ENCODE measurements at places on chromosomes 13 and 19. TPM values are rescaled to one million over a fixed set of nuclear protein-coding genes. Genes with fewer than 3 reads are reported as not detected.

DNA sequence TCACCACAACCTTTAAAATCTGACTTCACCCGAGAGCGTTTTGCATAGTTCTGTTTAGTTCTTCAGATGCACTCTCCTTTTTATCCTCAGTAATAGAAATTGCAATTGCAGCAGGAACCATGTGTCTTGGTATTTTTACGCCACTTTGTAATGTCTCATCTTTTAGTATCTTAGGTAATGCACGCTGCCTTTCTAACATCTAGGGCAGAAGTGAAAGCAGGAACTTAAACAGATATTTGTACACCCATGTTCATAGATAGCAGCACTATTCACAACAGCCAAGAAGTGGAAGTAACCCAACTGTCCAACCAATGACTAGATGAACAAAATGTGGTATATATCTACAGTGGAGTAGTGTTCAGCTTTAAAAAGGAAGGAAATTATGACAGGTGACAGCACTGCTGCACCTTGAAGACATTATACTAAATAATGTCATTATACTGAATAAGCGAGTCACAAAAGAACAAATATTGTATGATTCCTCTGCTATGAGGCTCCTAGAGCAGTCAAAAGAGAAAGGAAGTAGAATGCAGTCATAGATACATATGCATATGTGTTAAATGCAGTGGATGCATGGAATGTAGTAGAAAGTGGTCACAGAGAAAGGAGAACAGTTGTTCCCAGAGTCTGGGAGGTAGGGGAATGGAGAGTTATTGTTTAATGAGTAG, 105.9 kb upstream of the GJB6 start:
- H3K27me3 ChIP-seq: no peaks in the 10 kb centered on the region
- no peaks in the 10 kb centered on the region for H3K36me3 ChIP-seq
- H3K4me1 ChIP-seq: no peaks in the 10 kb centered on the region
- DNase-seq: no peak
- H3K4me3 ChIP-seq: no peak overlapping the region
- H3K27ac ChIP-seq: no peak overlapping the region

DNA sequence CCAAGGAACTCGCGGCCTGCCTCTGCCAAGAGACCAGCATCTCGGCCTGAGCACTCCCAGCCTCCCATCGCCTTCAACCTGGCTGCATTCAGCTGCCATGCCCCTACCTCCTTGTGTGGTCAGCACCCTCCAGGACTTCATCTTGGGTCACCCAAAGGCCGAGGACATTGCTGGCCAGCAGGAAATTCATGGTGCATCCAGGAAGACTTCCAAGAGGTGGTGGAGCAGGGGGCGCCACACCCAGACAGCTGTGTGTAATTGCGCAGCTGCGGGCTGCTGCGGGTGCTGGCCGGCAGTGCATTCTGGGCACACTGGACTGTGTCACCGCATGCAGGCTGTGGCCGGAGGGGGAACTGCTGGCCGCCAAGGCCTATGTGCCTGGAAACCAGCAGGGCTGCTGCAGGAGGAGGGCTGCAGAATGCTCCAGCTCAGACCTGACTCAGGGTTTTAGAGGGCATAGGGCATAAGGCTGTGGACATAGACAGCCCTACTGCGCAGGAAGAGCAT, 164.3 kb upstream of the TUBA3C start:
- H3K27ac ChIP-seq: no peak overlapping the region
- no peak for DNase-seq
- H3K36me3 ChIP-seq: no peaks in the 10 kb centered on the region

GRCh38 chr13:77565635-77566034, 30.1 kb downstream of the SCEL start:
- H3K27me3 ChIP-seq: no peaks in the 10 kb centered on the region
- H3K4me1 ChIP-seq: no peaks in the 10 kb centered on the region
- DNase-seq: no peak

GRCh38 chr13:91358387-91358782, 10.9 kb downstream of the MIR17HG start:
- DNase-seq: no peak
- no peak overlapping the region for H3K27ac ChIP-seq
- no peaks in the 10 kb centered on the region for H3K27me3 ChIP-seq
- no peaks in the 10 kb centered on the region for H3K4me1 ChIP-seq
- no peak overlapping the region for H3K4me3 ChIP-seq
- H3K36me3 ChIP-seq: peaks cover 12% of the 10 kb centered on the region

DNA sequence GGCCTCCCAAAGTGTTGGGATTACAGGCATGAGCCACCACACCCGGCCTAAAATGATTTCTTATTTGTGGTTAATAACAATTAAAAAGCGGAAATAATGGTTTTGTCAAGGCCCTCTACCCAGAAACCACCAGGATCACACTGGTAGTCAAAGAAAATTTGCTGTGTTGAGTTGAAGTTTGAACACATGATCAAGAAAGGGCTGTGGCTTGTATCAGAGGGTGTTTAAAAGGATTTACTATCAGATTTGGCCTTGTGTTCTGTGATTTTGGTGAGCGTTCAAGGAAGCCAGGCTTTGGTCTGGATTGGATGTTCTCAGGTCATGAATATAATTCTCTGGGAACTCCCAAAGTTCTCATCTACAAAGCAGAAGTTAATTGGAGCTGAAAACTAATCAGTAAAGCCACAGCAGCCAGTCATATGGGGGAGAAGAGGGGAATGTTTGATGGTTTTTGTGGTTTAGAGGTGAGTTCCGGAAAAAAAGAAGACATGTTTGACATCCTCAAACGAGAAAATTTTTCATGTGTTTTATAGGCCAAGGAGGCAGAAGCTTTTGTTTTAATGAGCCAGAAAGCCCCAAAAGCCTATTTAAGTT, 10.6 kb upstream of the ZNF556 start:
- peaks cover 22% of the 10 kb centered on the region for H3K36me3 ChIP-seq
- no peak overlapping the region for H3K4me3 ChIP-seq
- H3K27me3 ChIP-seq: no peaks in the 10 kb centered on the region
- no peak for DNase-seq
- H3K27ac ChIP-seq: no peak overlapping the region
- peaks cover 31% of the 10 kb centered on the region for H3K4me1 ChIP-seq

DNA sequence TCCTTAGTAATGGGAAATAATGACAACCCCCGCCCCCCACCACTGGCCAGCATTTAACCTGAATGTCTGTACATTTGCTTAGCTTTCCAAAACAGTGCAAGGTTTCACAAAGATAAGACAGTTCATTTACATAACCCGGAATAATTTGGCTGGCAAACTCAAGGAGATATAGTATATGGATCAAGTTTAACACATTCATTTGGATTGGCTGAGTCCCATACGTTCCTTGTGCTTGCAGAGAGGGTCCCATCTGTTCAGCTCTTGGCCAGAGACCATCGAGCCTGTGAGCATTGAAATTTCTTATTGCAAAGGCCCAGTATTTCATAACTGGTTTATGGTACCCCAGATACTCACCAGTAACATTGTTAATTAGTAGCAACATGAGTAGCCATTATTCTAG, 116.5 kb downstream of the GPC6 start:
- no peak overlapping the region for H3K4me3 ChIP-seq
- no peaks in the 10 kb centered on the region for H3K4me1 ChIP-seq
- no peaks in the 10 kb centered on the region for H3K36me3 ChIP-seq
- H3K27me3 ChIP-seq: no peaks in the 10 kb centered on the region
- DNase-seq: no peak
- H3K27ac ChIP-seq: no peak overlapping the region

C19orf81 gene
- total RNA-seq: not detected

CEBPG gene
- total RNA-seq: 27.9 TPM

GJB2 gene
- total RNA-seq: 27.6 TPM

PCSK4 gene
- total RNA-seq: 1.3 TPM

F7 gene
- 0.29 TPM for total RNA-seq

Measured in CD8-positive, alpha-beta memory T cell (primary cell).